NCI-H2081 (cell line): ENCODE measurements at places on chromosomes 2 and 18.

DNA sequence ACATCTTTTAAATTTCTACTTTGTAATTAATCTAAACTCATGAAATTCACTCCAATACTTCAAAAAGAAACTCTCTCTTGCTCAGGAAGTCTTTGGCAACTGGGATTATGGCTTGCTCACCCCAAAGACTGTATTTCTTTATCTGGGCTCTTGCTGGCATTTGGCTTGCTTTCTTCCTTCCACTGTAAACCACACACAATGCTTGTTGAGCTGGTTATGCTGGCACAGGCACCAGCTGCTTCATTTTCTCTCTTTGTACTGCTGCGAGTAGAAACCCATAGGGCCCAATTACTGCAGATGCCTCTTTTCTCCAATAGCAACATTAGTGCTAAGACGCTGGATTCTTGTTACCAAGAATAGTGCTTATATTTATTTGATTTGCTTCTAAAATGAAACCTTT, 51.4 kb downstream of the SLC38A11 start:
- DNase-seq, result peak; percentile 87

GRCh38 chr18:63514326-63514725, 27.8 kb upstream of the SERPINB12 start:
- no peak for DNase-seq

DNA sequence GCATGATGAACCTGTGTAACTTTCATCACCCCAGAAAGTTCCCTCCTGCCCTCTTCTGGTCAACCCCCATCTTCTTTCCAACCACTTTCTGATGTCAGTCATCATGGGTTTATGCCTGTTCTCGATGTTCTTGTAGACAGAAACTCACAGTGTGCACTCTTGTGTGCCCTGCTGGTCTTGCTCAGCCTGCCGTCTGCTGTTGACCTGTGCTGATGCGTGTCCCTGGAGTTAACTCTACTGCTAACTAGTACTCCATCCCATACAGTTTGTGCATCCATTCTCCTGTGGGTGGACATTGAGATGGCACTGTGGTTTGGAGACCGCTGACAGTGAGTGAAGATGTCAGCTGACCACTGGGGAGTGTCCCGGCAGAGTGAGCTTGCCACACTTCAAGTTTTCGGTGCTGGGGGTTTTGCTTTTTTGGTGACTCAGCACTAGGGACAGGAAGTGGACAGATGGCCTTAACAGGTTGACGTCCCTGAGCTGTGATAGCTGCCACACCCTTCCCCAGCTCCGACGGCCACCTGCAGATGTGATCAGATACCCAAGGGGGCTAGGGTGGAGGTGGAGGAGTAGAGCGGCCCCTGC, 14.8 kb downstream of the KLHL29 start:
- no peak for DNase-seq

DNA sequence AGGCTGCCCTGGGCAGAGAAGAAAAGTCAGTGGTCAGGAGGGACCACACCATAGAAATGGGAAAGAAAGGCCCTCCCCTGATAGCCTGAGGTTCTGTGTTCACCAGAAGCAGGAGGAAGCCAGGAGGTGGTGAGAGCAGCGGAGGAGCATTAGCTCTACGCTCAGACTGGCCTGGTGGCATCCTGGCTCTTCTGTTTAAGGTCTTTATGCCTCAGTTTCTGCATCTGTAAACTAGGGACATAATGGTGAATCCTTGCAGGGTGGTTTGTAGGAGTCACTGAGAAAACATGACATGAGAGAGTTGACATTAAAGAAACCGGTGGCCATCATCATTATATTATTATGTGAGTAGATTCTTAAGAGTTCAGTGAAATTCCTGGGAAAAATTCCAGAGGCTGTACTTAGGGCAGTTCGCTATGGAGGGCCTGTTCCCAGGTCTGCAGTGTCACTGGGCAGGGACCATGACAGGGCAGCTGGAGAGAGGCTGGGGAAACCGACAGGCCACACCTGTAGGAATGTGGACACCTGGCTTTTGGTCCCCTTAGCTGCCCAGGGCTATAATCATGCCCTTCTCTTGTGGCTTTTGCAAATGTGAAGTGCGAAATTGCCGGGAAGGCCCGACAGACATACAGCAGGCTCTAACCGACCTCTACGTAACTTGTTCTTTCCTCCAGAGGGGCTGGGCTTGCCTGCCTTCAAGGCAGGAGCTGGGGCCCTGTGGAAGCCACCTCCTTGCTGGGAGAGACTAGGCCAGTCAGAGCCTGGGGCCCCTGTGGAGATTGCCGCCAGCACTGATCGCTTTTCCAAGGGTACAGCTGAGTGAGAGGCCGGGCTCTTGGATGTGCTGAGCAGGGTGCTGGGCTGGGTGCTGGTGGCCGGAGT, 31.0 kb downstream of the GLI2 start:
- DNase-seq, result no peak

DNA sequence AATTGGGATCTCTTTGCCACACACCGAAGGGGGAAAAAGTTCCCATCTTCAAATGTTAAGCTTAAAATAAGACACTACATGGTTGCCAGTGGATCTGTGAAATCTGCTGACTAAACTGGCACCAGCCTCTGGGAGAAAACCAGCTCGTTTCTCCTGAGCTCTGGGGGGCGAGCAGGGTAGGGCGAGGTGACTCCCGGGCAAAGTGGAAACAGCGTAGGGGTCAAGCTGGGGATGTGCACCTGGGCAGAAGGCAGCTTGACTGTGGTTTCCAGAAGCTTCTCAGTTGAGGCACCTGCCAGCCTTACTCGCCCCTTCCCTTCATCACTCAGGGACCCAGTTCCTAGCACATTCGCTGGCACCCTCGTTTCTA, 62.8 kb downstream of the SFXN5 start:
- DNase-seq, result no peak

GRCh38 chr18:10926621-10927161, 222.7 kb downstream of the PIEZO2 start:
- DNase-seq, result no peak

DNA sequence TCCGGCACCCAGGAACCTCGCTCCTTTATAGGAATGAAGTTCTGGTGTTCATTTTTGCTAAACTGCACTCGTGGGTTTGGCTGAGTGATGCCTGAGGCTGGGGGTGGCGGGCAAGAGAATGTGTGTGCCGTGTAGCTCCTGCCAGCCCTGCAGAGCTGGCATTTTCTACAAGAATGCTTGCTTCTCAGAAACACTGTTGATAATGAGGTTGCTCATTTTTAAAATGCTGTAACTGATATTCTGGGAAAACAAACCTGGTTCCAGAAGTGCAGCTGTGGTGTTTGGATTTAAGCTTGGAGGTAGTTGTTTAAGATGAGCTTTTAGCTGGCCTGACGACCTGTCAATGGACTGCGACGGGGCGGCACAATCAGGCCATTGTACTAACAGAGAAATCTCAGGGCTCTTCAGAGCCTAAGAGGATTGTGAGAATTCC, 511.9 kb upstream of the TNP1 start:
- no peak for DNase-seq

DNA sequence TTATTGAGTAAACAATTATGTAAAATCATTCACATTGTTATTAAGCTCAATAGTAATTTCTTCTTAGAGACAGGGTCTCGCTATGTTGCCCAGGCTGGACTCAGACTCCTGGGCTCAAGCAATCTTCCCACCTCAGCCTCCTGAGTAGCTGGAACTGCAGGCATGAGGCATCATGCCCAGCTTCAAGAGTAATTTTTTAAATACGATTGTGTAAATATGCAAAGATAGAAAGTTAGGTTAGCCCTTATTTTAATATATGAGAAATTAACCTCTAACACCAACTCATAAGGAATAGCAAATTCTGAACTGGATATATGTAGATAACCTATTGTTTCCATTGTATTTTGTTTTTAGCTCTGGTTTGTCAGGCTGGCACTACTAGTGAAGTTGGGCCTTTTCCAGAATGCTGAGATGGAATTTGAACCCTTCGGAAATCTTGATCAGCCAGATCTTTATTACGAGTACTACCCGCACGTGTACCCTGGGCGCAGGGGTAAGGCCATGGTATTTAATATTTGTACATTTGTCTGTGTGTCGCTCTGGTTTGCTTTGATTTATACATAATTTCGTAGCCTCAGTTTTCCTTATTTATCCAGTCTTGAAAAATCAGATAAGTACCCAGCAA, 44.8 kb downstream of the TRAPPC12 start:
- DNase-seq, result no peak

- DNase-seq, result peak; percentile 70
Observed at GRCh38 chr2:25339791-25340180, 1.9 kb downstream of the DNMT3A start.

DNA sequence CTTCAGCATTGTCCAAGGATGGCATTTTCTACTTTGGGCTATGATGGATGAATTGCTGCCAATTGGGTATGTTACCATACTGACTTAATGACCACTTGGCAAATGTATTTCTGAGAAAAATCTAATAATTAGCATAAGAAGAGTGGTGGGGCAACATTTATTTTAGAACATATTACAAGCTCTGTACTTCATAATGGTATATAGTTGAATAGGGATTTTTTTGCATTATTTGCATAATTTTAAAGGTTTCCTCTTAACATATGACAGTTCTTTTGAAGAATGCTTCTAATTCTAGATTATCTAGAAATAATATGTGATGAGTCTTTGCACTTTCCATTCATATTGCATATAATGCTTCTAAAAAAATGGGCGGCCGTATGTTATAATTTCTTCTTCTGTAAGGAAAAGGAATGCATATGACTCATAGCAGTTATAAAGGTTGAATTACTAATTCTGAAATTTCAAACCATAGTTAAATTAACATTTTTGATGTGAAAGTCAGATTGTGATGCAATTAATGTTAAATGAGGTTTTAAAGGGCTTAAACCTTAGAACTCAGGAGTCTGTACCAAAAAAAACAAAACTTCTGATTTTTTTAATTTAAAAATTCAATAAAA, 1652.3 kb upstream of the SLC39A10 start:
- no peak for DNase-seq

DNA sequence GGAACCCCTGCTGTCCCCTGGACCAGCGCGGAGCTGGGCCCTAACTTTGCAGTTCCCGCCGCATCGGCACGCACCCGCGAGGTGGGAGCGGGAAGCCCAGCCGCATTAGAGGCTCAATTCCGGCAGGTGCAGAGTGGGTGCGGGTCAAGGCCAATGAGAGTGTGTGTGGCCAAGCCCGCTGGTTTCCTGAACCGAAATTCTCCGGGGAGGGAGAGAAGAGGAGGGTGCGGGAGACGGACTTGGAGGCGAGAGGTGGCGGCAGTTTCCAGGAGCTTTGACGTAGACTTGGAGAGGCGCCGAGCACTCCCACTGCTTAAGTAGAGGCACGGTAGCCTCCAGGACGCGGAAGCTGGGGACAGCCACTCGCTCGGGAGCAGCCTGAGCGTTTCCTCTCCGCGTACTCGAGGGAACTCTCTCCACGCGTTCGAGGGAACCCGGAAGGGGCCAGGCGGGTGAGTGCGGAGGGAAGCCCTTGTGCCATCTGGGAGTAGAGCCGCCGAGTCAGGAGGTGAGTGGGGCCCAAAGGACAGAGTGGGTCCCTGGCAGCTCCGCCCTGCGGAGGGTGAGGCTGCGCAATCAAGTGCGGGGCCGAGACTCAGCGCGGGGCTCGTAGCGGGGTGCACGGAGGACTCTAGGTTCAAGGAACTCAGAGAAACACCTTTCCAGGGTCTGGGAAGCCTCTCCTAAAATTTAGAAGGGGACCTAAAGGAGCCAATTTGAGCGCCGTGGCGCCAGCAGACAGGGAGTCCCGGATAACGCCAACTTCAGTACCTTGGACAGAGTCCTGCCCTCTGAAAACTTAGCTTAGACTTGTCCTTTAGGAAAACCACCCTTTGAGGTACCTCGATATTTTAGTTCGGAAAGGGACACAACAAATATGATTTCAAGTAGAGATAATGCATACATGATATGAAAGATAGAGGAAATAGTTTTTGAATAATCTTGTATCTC, at the start of gene FAM237A:
Gene FAM237A, plus strand, starts transcription at position 413 of the 951 bp plus-strand sequence. CDS start 1,750 bp downstream, outside the sequence.
- DNase-seq, result no peak

GRCh38 chr2:68770271-68771111, 35.9 kb downstream of the ARHGAP25 start:
- no peak for DNase-seq

GRCh38 chr2:3212984-3213383, 164.6 kb downstream of the EIPR1 start:
- no peak for DNase-seq

DNA sequence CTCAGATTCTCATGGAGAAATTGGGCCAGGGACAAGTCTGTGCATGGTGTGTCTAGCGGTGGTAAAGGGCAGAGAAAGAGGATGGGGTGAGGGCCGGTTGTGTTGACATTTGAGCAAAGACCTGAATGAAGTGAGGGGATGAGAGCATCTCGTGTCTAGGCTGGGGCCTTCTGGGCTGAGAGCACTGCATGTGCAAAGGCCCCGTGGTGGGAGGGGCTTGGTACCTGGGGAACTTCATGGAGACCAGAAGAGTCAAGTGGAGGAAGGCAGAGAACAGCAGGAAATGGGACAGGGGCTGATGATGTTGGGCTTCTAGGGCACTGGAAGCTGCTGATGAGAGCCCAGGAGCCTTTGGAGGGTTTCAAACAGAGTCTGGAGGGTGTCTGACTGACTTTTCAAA, 76.8 kb downstream of the SH3BP4 start:
- no peak for DNase-seq

- no peak for DNase-seq
Observed at GRCh38 chr2:219107758-219108157, 47.0 kb upstream of the IHH start.

GRCh38 chr2:144498277-144498676, 21.6 kb downstream of the ZEB2 start:
- DNase-seq, result no peak

GRCh38 chr2:74414881-74415761, 6.3 kb downstream of the C2orf81 start:
- DNase-seq, result no peak

- DNase-seq, result no peak
Observed at GRCh38 chr18:59905686-59906091, 5.9 kb downstream of the PMAIP1 start.

DNA sequence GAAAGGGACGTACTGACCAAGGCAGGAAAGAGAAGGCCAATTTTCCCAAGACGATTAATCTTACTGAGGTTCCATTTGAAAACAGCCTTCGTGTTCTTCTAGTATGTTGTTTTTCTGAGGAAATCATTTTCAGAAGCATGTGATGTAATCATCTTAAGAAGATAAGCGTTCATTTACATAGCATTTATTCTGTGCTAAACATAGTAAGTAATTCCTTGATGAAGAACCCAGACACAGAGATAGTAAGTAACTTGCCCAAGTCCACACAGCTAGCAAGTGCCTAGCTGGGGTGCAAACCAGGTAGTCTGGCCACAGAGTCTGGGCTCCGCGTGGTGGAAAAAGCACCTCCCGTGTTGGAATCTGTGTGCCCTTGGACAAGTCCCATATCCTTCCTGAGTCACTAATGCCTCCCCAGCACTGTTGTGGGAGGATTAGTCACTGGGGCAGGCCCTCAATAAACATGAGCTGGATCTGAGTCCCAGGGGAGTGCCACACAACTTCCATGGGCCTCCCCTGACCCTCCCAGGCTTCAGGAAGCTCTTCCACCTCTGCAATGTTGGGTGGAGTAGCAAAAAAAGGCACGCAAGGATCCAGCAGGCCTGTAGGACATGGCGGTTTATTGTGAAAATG, 26.9 kb upstream of the ASAP2 start:
- no peak for DNase-seq
